ENCODE measurements at places on chromosomes 16 and 17. TPM values are rescaled to one million over a fixed set of nuclear protein-coding genes. Genes with fewer than 3 reads are reported as not detected.
A peak's percentile ranks its signal among the peaks of the same experiment; 100 is the strongest.

DNA sequence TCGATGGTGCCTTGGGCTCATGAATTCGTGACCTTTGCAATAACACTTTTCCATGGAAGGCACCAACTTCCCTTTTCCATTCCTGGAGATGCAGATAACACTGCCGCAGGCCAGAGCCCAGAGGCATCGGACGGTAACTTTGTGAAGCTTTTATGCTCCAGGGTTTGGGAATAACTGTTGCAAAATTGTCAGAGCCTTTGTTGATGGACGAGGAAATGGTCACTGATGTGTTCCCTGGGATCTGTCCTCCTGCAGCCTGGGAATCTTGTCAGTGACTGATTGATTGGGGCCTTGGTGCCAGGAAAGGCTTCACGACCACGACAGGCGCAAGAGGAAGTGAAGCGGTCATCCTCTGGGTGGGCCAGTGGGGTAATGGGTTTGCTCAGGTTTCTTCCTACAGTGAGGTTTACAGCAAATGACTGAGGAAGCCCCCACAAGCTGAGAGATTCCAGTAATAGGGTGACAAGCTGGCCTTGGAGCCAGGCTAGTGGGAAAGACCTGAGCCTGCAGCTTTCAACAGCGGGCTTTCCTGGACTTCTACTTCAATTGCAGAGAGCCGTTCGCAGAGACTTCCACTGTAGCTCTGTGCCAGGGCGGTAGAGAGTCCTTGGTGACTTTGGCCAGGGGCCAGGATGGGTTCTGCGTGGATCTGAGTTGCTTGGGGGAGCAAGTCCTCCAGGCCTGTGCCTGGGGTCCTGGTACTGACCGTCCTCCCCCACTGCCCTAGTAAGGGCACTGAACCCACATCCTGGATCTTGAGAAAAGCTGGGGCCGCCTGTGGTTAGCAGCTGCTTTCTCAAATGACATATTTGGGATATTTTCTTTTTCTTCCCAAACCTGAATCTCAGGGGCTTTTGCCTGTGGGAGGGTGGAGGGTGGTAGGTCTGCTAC is 37.6 kb downstream of the PGS1 start:
- peak; percentile 63 for DNase-seq
- peaks cover 2% of the 10 kb centered on the region for H3K4me1 ChIP-seq
- no peak overlapping the region for H3K27ac ChIP-seq

- H3K4me1 ChIP-seq: peaks cover 2% of the 10 kb centered on the region
- DNase-seq: peak; percentile 23
- H3K36me3 ChIP-seq: no peaks in the 10 kb centered on the region
- no peak overlapping the region for H3K27ac ChIP-seq
Observed at GRCh38 chr16:30033270-30033669, 2.2 kb upstream of the TLCD3B start.

DNA sequence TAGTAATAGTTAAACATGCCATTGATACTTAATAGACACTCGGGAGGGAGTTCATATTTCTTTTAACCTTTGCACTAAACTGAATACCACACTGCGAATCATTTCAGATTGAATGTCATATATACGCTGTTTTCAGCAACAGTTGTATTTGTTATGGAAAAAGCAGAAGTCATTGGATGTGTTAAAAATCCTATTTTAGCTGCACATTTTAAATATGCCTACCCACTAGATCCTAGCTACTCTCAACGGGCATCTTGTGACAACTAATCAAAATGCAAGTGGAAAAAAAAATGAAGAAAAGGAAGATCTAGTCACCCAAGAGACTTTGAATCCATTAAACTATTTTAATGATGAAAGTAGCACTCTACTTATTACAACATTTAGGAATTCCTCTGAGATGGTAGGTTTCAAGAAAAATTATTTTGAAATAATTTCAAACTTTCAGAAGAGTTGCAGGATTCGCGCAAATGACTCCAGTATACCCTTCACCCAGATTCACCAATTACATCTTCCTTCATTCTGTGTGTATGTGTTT is 51.4 kb upstream of the MNT start:
- no peaks in the 10 kb centered on the region for H3K27me3 ChIP-seq
- H3K4me1 ChIP-seq: no peaks in the 10 kb centered on the region
- no peak overlapping the region for H3K4me3 ChIP-seq
- DNase-seq: no peak

DNA sequence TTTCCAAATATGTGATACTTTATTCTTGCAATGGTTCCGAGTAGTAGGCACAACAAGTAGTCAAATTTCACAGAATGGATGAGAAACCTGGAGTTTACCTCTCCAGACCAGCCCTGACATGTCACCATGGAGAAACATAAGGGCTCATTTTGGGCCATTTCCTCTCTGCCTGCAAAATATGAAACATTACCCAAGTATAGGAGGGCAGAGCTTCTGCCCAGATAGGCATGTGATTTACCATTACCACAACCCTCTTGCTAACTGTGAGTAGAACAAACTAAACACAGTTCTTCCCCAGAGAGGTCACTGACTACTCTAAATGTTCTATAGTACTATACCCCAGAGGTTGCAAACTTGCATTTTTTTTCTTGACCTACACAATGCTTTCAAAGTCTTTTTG is 15.7 kb upstream of the KPNB1 start:
- no peaks in the 10 kb centered on the region for H3K4me1 ChIP-seq
- H3K27ac ChIP-seq: no peak overlapping the region
- H3K36me3 ChIP-seq: no peaks in the 10 kb centered on the region
- no peaks in the 10 kb centered on the region for H3K27me3 ChIP-seq
- no peak overlapping the region for H3K4me3 ChIP-seq

GRCh38 chr16:83682116-83682867 is 125.5 kb upstream of the HSBP1 start:
- DNase-seq: no peak
- no peaks in the 10 kb centered on the region for H3K27me3 ChIP-seq
- H3K27ac ChIP-seq: no peak overlapping the region

The APOBR gene
- not detected for polyA plus RNA-seq

DNA sequence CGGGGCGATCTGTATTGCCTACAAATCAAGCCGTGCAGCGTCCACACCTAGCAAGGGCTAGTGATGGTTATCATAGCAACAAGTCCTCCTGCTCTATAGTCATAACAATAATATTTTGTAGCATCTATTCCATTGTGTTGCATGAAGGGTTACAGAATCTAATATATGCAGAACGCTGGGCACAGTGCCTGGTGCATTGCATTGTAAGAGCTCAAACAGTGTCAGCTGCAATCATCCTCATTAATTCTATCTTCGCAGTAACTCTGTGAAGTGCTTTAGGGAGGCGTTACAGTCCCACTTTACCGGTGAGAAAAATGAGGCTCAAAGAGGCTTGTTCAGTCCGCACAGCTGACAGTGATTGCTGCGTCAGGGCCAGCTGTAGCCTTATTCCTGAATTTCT is 149.4 kb downstream of the RBFOX1 start:
- no peaks in the 10 kb centered on the region for H3K27me3 ChIP-seq
- no peak for DNase-seq
- no peaks in the 10 kb centered on the region for H3K36me3 ChIP-seq

GRCh38 chr16:3471518-3472176 is 23.6 kb downstream of the C16orf90 start:
- H3K27me3 ChIP-seq: no peaks in the 10 kb centered on the region
- H3K4me1 ChIP-seq: no peaks in the 10 kb centered on the region
- no peak overlapping the region for H3K4me3 ChIP-seq
- peaks cover 2% of the 10 kb centered on the region for H3K36me3 ChIP-seq
- DNase-seq: no peak

DNA sequence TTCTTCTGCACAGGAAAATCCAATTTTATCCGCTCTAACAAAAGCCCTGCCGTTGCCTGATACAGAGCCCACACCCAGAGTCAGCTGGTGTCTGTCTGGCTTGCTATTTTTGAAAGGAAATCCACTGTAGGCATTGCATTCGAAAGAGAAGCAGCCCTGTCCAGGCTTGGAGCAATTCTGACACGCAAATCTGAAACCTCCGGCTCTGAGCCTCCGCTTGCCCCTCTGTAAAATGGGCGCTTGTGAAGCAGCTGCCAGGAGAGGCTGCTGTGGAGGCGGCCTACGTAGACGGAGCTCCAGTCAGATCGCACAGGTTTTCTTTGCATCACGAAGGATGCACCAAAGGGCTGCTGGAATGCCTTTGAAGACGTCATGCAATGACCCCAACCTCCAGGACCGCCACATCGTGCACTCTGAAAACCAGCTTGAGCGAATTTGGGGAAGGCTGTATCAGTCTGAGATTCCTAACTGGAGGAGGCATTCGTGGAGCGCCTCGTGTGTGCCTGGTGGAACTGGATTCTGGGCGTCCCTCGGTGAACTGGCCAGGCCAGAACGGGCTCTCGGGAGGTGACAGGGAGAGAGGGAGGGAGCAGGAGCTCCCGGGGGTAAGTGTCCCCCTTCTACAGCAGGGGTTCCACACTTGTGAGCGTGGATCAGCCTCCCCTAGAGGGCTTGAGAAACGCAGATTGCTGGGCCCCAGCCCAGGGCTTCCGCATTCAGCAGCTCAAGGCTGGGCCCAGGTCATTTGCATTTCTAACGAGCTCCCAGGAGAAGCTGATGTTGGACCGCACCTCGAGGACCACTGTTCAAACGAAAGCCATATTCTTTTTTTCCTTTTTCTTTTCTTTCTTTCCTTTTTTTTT is 215.5 kb downstream of the MRTFB start:
- no peaks in the 10 kb centered on the region for H3K27me3 ChIP-seq
- no peak overlapping the region for H3K4me3 ChIP-seq
- no peaks in the 10 kb centered on the region for H3K4me1 ChIP-seq
- no peak overlapping the region for H3K27ac ChIP-seq
- peak; percentile 70 for DNase-seq
- H3K36me3 ChIP-seq: no peaks in the 10 kb centered on the region

GRCh38 chr17:47884905-47885730 is 10.9 kb upstream of the SP2 start:
- no peak for DNase-seq
- no peaks in the 10 kb centered on the region for H3K36me3 ChIP-seq
- H3K4me1 ChIP-seq: peaks cover 2% of the 10 kb centered on the region
- H3K27me3 ChIP-seq: no peaks in the 10 kb centered on the region
- no peak overlapping the region for H3K4me3 ChIP-seq

The AANAT gene
- not detected for polyA plus RNA-seq

GRCh38 chr17:61875285-61875684 is 12.0 kb upstream of the BRIP1 start:
- no peaks in the 10 kb centered on the region for H3K4me1 ChIP-seq
- no peak overlapping the region for H3K27ac ChIP-seq
- H3K4me3 ChIP-seq: no peak overlapping the region

- no peak for DNase-seq
- H3K4me3 ChIP-seq: peak overlapping the region; percentile 88
- peaks cover 9% of the 10 kb centered on the region for H3K36me3 ChIP-seq
Observed at GRCh38 chr16:29862383-29862883, 593 bp downstream of the CDIPT start.

The RHOT2 gene
- polyA plus RNA-seq: 35.4 TPM

The AOC3 gene
- polyA plus RNA-seq: 3.5 TPM

GRCh38 chr16:77327717-77328116 is 107.1 kb downstream of the ADAMTS18 start:
- H3K4me3 ChIP-seq: no peak overlapping the region
- H3K27me3 ChIP-seq: no peaks in the 10 kb centered on the region
- no peak overlapping the region for H3K27ac ChIP-seq
- H3K4me1 ChIP-seq: no peaks in the 10 kb centered on the region

The C17orf78 gene
- not detected for polyA plus RNA-seq

- H3K4me1 ChIP-seq: no peaks in the 10 kb centered on the region
- no peak overlapping the region for H3K4me3 ChIP-seq
- H3K27ac ChIP-seq: no peak overlapping the region
- H3K27me3 ChIP-seq: no peaks in the 10 kb centered on the region
- no peaks in the 10 kb centered on the region for H3K36me3 ChIP-seq
Observed at GRCh38 chr16:69542974-69543373, 22.8 kb upstream of the NFAT5 start.

GRCh38 chr16:17440131-17440530 is 30.6 kb downstream of the XYLT1 start:
- no peaks in the 10 kb centered on the region for H3K4me1 ChIP-seq
- no peak overlapping the region for H3K4me3 ChIP-seq
- no peak for DNase-seq
- no peaks in the 10 kb centered on the region for H3K27me3 ChIP-seq
- H3K36me3 ChIP-seq: no peaks in the 10 kb centered on the region

- no peak overlapping the region for H3K27ac ChIP-seq
- no peak for DNase-seq
- H3K27me3 ChIP-seq: no peaks in the 10 kb centered on the region
- H3K4me1 ChIP-seq: peaks cover 5% of the 10 kb centered on the region
- H3K4me3 ChIP-seq: no peak overlapping the region
Observed at GRCh38 chr17:21218831-21219380, 4.9 kb upstream of the TMEM11 start.

DNA sequence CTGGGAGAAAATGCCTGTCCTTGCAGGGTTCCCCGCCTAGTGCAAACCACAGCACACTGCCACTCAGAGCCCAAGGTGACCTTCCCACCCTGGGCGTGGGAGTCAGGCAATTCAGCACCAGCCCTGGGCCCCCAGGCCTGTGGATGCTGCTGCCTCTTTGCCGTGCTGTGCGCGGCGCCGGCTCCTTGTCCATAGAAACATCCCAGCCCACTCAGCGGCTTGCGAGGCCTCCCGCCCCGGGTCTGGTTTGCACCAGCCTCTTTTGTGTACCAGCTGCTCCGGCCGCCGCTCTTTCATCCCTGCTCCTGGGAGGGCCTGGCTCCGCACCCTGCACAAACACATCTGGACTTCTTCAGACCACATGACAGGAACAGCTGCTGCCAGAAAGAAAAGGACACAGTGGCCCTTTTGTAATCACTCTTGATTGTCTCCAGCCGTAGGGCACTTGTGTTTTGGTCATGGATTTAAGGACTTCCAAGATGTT is 75.4 kb upstream of the SDK2 start:
- H3K27ac ChIP-seq: no peak overlapping the region
- no peak for DNase-seq
- H3K4me1 ChIP-seq: no peaks in the 10 kb centered on the region
- no peak overlapping the region for H3K4me3 ChIP-seq
- H3K27me3 ChIP-seq: no peaks in the 10 kb centered on the region
- H3K36me3 ChIP-seq: no peaks in the 10 kb centered on the region

DNA sequence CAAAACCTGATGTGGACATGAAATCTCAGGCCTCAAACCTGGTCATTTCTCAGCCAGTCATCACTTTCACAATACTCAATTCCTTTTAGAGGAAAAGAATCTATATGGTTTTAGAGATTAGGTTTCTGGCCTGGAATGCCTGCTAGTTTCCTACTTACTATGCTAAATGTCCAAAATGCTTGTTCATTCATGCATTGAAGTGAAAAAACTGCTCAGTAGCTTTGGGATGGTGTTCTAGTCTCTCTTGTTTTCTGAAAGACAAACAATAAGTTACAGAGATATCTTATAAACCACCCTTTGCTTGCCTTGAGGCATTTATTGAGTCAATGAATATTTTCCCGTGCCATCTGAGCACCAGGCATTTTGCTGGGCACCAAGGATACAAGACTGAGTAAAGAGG is 1146.5 kb upstream of the GOT2 start:
- H3K27ac ChIP-seq: no peak overlapping the region
- no peaks in the 10 kb centered on the region for H3K27me3 ChIP-seq
- H3K36me3 ChIP-seq: no peaks in the 10 kb centered on the region
- peaks cover under 1% of the 10 kb centered on the region for H3K4me1 ChIP-seq
- H3K4me3 ChIP-seq: no peak overlapping the region
- DNase-seq: no peak

The HOXB7 gene
- 12.7 TPM for polyA plus RNA-seq
